ENCODE measurements at places on chromosomes 12 and 14.

GRCh38 chr12:86435053-86435452 lies 178.9 kb upstream of the MGAT4C start:
- DNase-seq: peak; percentile 32

GRCh38 chr14:71384007-71384845 lies 477.0 kb downstream of the PCNX1 start:
- DNase-seq: no peak

DNA sequence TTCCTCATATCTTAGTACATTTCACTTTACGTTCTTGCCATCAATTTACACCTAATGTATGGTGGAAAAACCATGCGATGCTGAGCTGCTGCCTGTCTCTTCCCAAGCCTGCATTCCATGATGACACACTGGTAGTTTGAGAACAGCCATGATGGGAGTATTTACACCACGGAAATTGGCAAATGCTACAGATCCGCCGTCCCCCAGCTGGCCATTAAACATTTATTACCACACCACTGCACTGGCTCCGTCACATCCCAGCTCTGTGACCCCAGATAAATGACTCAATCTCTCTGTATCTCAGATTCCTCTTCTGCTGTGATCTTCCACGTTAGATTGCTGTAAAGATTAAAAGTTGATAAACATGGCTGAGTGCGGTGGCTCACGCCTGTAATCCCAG lies 13.9 kb downstream of the ESRRB start:
- DNase-seq: no peak

DNA sequence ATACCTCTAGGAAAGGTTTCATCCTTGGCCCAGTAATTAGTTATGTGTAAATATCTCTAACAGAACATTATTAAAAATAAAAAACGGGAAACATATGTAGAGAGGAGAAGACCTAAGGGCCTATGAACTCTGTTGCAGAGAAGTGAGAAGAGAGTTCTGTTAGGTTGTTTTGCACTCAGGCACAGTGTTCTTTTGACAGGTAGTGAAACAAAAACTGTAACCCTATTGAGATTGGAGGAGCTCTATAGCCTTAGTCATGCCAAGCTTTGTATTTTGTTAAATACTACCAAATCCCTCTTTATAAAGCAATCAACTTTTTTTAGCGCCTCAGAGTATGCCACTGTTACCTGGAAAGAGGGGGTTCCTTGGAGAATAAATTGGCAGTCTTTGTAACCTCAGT lies 77.6 kb downstream of the CNTN1 start:
- DNase-seq: no peak

DNA sequence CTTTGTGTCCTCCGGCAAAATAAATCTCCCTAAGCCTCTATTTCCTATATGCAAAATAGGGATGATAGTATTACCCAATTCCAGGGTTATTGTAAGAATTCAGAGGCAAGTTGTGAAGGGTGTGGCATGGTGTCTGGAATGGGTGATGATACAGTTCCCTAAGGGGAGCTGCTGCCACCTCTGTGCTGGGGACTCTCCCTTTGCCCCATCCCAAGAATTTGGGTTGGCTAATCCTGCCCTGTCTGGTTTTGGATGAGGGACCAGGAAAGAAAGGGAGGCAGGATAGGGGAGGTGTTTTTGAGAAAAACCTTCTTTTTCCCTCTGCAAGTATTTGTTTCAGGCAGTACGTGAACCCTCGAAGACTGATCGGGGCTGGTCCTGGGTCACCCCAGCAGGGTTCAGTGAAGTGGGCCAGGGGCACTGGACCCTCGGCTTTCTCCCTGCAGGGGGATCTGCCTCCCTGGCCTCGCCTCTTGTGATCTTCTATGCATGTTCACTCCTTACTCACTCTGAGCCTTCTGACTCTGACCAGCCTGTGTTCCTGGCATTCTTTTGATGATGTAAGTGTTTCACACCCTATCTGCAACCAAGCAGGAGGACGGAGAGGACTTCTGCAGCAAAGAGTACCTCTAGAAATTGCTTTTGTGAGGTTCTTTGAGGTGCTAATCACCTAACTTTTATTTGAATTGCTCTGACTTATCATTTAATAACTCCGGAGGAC lies 60.8 kb downstream of the RASSF3 start:
- DNase-seq: no peak

GRCh38 chr12:87812030-87812429 lies 217.2 kb downstream of the C12orf50 start:
- no peak for DNase-seq
